Activated T-helper 17 cell treated with anti-CD3 and anti-CD28 coated beads, Interleukin-2, amount 50 U/mL, for 72 hours (primary cell): ENCODE measurements at places on chromosomes 16 and 17. TPM values are rescaled to one million over a fixed set of nuclear protein-coding genes. Genes with fewer than 3 reads are reported as not detected.

- no peak for ATAC-seq
Observed at GRCh38 chr16:69157196-69157595, 24.7 kb downstream of the UTP4 start.

Gene OR1D2
- total RNA-seq, result not detected

DNA sequence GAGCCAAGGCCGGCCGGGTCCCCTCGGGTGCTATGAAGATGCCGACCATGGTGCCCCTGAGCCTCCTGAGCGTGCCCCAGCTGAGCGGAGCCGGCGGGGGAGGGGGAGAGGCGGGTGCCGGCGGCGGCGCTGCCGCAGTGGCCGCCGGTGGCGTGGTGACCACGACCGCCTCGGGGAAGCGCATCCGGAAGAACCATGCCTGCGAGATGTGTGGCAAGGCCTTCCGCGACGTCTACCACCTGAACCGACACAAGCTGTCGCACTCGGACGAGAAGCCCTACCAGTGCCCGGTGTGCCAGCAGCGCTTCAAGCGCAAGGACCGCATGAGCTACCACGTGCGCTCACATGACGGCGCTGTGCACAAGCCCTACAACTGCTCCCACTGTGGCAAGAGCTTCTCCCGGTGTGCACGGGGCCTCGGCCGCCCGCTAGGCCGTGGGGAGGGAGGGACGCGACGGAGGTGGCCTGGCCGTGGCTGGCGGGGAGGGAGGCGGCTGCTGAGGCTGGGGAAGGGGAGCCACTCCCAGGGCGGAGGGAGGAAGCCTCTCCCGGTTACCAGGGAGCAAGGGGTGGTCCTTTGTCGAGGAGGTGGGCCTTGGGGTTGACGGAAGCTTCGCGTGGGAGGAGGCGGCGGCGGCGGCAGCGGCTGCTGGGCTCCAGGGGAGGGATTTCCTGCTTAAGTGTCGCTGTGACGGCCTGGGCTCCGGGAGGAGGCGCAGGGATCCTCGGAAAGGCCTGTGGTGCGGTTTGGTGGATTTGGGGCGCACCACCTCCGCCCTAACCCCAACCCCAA is 1.3 kb downstream of the MAZ start:
- ATAC-seq, result peak; percentile 39

- no peak for ATAC-seq
Observed at GRCh38 chr17:30199600-30199999, 35.9 kb downstream of the SLC6A4 start.

GRCh38 chr17:72516772-72517399 is 396.1 kb downstream of the SOX9 start:
- no peak for ATAC-seq

GRCh38 chr17:8225813-8226535 is 15.6 kb upstream of the AURKB start:
- ATAC-seq, result peak; percentile 4

GRCh38 chr17:16419074-16419928 is 3.9 kb downstream of the TRPV2 start:
- peak; percentile 81 for ATAC-seq

DNA sequence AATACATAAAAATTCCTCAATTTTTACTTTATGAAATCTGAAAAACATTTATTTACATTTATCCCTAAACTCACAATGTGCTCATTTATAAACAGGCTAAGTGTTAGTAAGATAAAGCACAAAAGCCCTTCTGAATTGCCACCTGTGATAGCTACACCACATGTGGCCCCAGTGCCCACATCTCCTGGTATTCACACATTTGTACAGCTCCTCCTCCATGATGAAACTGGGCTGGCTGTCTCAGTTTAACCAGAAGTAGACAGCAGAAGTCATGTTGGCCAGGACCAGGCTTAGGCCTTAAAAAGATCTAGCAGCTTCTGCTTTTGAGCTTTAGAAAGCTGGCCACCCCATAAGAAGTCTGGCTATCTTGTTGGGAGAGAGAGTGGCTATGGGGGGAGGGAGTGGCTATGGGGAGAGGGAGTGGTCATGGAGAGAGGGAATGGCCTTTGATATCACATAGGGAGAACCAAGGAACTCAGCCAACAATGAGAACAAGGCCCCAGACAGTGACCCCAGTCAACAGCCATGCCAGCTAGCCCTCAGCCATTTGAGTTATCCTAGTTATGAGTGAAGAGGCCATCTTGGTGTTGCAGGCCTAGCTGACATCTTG is 47.4 kb downstream of the CEP95 start:
- no peak for ATAC-seq

DNA sequence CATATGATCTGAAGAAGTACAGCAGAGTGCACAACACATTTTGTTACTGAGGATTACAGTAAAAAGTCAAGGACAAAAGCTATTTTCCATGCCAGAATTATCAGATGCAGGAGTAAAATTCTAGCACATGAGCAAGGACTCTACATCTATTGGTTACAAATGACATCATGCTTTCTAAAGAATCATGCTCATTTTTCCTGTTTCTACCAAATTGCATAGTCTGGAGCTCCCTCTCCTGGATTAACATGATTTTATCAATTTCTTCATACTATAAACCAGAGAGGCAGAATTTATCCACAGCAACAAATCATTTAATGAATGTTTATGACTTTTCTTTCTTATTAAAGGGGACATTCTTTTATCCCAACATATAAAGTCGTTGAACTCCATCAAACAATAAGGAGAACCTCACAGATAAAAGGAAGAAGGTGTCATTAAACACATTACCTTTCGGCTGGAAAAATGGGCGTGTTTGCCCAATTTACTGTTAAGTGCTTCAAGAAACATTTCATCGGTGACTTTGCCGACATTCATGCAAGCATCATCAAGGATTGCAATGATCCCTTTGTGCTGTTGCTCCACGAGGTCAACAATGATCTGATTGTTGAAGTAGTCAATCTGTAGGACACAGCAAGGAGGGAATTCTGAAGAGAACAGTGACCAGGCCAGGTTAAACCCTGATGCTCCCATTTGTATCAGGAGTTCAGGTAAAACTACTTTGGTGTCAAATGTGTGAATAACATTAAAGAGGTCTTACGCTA is 121.7 kb downstream of the MYO1D start:
- peak; percentile 63 for ATAC-seq

Gene CA7
- not detected for total RNA-seq

DNA sequence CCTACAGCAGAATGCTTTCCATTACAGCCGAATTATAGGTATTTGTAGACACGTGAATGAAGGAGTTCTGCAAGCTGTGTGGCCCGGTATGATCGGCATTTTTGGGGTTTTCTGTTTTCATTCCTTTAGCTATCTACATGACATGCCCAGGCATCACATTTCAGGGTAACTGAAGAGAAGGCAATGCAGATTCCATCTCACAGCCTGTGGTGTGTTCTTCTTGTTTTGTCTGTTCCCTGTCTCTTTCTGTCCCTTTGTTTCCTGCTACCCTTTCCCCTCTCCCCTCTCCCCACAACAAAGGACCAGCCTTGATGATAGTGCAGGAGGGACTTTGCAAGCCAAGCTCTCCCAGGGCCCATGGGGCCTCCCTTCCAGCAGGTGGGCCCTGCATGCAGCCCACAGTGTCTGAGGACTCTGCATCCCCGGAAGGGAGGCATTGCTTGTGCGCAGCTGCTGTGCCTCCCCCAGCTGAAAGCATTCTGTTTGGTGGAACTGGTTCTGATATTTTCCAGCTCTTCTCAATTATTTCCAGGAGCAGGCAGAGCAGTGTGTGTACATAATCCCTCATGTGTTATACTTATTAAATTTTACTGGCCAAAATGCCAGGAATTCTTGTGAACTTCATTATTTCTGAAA is 207.4 kb downstream of the RPTOR start:
- no peak for ATAC-seq

Gene PLK1
- 104 TPM for total RNA-seq

Gene CCL17
- total RNA-seq, result 7.8 TPM

DNA sequence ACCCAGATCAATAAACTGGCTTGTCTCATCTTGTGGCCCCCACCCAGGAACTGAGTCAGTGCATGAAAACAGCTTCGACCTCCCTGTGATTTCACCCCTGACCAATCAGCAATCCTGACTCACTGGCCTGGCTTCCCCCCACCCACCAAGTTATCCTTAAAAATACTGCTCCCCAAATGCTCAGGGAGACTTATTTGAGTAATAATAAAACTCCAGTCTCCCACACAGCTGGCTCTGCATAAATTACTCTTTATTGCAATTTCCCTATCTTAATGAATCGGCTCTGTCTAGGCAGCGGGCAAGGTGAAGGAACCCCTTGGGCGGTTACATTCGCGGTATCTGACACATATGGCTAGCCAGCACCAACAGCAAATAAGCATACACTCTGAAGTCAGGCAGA is 9.8 kb upstream of the RABEP1 start:
- peak; percentile 98 for ATAC-seq

- no peak for ATAC-seq
Observed at GRCh38 chr17:78144736-78145641, 1.2 kb upstream of the C17orf99 start.

Gene MYO15B
- 44.5 TPM for total RNA-seq

Gene ATP2A3
- total RNA-seq, result 81.5 TPM

- no peak for ATAC-seq
Observed at GRCh38 chr17:78905116-78905515, 2.1 kb upstream of the CEP295NL start.

DNA sequence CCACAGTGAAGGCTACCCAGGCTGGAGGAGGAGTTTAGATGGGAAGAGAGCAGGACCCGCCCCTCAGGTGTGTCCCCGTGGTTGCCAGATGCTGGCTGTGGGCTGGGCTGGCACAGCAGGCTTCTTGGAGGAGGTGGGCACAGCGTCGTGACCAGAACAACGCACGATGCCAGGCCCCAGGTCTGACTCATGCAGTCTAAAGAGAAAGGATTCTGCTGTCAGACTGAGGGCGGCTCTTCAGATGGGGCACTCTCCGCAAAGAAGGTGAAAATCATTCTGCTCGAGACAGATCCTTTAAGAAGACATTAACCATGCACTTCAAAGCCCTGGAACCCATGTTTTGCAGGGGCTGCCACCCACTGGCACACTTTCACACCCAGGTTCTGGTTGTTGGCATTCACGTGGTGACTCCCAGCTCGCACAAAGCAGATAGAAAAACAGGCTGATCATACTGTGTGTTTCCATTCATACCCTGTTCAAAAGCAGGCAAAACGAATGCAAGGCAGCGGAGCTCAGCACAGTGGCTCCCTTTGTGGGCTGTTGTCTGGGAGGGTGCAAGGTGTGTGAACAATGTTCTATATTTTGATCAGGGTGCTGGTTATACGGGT is 19.0 kb downstream of the CACNG4 start:
- peak; percentile 35 for ATAC-seq

- ATAC-seq, result no peak
Observed at GRCh38 chr16:65119901-65120401, 1.9 kb downstream of the CDH11 start.

Gene AIPL1
- not detected for total RNA-seq

GRCh38 chr16:77433146-77433545 is 1.7 kb downstream of the ADAMTS18 start:
- no peak for ATAC-seq

Gene RETREG3
- total RNA-seq, result 38.5 TPM

DNA sequence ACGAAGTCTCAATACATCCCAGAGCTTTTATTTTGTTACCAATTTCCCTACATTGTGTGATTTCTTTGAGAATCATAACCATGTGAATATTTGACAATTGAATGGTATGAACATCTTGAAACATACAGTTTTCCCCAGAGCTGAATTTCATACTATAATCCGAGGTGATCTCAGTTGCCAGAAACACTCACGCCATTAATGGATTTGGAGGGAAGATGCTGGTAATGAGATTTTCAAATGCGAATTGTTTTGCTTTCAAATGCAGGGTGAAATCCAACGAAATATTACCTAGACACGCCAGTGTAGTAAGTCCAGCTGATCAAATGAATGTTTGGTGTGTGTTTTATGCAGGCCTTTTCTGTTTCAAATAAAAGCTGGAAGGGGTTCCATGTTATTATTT is 277.8 kb upstream of the CDH5 start:
- ATAC-seq, result no peak

Gene CNTNAP1
- total RNA-seq, result 0.61 TPM

GRCh38 chr17:63821804-63822203 is 5.4 kb upstream of the PSMC5 start:
- ATAC-seq, result no peak

DNA sequence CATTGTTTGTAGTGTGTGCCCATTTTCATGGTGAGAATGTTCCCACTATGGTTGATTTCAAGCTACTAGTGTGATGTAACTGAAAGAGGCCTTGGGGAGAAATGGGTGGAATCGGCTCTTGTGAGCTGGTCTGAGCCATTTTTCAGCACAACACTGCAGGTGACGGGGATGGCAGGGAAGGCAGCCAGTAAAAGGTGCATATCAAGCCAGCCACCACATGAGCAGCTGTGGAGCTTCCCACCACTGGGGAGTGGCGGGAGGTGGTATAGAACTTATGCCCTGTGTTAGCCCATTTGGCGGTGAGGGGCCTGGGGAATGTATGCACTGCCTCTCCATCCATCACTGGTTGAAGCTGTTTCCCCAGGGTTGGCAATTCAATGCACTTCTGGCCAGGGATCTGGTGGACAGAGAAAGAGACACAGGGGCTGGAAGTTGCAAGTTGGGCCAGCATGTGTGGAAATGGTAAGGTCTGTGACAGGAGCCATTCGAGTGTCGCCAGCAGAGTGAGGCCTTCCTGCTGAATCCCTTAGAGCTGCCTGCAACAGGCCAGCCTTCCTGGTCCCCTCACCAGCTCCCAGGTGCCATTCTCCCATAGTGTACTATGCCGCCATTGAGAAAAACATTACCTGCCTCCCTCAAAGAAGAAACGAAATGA is 31.7 kb upstream of the BRD7 start:
- no peak for ATAC-seq

Gene TBC1D3C
- total RNA-seq, result not detected

DNA sequence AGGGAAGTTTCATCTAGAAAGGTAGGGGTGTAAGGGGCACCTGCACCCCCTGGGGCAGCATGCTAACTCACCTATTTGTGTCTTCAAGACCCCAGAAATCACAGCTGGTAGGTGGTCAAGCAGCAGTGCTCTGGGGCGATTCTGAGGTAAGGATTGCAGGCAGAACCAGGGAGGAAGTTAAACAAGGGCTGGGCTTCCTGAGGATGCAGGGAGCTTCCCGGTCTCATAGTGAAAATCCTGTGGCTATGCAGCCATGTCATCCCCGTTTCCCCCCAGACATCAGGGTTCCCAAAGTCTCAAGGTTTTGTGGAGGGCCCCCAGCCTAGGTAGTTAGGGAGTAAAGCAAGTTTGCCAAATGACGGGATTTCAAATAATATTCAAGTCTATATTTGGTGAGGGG is 78.5 kb downstream of the C16orf78 start:
- no peak for ATAC-seq

Gene EFNB3
- not detected for total RNA-seq

Gene KCTD19
- 0.50 TPM for total RNA-seq

DNA sequence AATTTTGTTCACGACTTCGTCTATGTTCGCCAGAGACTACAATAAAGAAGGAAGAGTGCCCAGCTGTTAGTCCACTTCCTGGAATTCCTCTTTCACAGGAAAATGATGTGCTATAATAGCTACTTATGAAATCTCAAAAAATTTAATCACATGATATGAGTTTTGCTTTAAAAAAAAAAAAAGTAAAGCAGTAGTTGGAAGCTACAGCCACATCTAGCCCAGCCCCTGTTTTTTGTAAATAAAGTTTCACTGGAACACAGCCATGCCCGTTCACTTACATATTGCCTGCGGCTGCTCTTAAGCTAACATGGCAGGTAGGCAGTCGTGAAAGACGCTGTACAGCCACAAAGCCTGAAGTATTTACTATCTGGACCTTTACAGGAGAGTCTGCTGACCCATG is 15.3 kb downstream of the VPS53 start:
- ATAC-seq, result no peak
